ENCODE measurements at places on chromosomes 3 and 15.

DNA sequence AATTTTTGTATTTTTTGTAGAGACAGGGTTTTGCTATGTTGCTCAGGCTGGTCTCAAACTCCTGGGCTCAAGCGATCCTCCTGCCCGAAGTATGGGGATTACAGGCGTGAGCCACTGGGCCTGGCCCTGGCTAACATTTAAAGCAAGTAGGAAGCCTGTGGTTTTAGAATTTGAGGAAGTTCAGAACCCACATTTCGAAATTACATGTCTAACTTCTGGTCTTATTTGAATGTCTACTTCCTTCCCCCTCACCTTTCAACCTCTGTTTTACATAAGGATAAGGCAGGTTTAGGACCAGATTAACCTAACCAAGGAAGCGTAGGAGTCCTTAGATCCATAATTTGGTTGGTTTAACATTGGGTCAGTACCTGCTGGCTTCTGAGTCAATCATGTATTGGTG is 120.5 kb upstream of the PROK2 start:
- DNase-seq: no peak

DNA sequence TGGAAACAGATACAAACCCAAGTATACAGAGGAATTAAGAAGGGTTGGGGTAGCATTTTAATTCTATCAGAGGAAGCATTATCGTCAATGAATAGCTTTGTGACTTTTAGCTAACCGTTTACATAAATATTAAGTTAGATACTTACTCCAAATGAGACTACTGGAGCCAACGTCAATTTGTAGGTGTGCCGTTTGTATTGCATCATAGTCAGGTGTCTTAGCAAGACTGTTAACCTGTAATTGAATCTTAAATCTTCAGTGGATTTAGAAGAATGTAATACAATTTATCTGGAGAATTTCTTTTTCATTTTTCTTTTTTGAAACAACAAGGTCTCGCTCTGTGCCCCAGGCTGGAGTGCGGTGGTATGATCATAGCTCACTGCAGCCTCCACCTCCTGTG is 55.1 kb downstream of the CRTC3 start:
- DNase-seq: no peak

DNA sequence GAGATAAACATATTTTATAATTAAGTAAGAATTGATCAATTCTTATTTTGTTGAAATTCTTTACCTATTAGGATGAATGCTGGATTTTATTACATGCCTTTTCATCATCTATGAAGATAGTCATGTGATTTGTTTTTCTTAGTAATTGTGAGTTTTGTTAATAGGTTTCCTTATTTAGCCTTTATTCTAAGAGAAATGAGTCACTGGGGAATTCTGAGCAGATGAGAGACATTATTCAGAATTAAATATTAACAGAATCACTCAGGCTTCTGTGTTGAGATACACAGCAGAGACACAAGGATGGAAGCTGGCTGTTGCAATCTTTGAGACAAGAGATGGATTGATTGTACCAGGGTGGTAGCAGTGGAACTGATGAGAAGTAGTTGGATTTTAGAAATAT is 7.4 kb upstream of the ANO10 start:
- no peak for DNase-seq

DNA sequence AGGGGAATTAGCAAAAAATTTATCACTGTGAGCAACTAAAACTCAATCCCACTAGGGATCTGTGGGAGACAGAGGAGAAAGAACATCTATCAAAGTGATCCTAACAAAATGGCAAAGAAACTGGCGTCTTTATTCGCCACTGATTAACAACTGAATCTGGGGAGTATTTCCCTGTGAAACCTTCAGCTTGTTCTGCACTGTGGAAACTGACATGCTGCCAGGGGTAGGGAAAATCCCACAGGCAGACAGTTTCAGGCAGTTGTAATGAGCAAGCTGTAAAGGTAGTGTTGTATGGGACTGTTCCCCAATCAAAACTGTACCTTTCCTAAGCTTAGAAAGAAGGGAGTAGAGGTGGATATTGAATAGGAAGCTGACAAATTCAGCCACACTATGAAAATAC is 611.7 kb downstream of the VGLL3 start:
- no peak for DNase-seq

GRCh38 chr3:37941608-37942508 is 48.7 kb upstream of the VILL start:
- DNase-seq: no peak

- DNase-seq: no peak
Measured at GRCh38 chr3:139664958-139665357, 12.8 kb downstream of the NMNAT3 start.

DNA sequence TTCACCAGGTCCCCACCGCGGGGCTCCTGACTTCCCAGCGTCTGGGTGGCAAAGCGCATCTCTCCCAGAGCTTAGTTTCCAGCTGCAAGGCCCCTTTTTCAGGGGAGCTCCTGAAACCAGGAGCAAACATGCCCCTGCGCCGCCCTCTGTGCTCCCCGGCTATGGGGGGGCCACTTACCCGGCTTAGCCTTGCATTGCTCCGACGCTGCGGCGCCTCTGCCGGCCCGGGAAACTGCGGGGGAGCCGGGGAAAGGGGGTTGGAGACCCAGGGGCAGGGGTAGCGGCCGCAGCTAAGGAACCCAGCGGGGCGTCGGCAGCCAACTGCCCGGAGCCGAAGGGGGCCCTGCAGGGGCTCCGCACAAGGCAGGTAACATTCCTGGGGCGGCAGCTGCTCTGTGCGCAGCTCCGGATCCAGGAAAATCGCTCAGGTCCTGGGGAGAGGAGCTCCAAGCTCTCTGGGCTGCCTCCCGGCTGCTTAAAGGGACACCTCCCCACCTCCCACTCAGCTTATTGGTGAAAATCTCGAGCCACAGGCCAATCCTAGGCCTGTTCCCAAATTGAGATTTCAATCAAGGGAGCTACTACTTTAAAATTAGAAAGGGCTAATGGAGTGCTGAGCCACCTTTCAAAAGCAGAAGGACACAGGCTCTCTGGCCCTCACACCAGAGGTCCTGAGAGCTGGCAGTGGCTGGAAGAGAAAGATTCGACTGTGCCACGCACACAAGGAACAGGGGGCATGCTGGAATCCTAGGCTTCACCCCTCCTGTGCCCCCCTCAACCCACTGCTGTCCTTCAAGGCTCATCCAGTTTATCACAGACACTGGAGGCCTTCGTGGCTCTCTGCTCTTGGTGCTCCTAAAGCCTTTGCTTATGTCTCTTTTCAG is 42.7 kb upstream of the PRICKLE2 start:
- DNase-seq: no peak

DNA sequence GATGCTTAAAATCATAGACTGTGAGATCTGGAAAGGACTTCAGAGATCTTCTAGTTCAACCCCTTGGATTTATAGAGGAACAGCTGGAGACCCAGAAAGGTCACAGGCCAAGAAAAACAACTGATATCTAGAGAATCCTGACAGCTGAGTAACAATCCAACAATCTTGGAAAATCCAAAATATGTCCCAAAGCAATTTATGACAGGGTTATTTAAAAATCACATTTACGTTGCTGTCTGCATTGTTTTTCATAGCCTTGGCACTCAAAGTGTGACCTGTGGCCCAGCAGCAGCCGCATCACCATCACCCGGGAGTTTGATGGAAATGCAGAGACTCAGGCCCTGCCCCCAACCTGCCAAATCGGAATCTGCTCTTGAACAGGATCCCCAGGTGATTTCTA is 78.8 kb downstream of the FBN1 start:
- no peak for DNase-seq

DNA sequence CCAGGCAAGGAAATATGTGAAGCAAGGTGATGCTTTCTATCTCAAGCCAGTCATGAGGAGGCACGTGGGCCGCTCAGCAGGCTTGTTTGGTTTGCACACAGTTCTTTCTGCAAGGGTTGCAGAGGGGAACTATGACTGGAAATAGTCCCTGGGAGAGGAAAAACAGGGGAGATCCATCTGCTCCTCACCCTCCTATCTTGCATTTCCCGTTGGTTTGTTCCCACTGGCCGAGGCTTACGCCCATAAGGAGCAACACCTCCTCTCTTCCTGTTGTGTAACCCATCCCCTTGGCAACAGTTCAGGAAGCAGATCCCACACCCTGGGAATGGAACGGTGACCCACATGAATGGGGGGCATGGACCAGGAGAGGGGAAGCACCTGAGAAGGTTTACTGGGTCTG is 72.1 kb upstream of the MAGI1 start:
- no peak for DNase-seq

DNA sequence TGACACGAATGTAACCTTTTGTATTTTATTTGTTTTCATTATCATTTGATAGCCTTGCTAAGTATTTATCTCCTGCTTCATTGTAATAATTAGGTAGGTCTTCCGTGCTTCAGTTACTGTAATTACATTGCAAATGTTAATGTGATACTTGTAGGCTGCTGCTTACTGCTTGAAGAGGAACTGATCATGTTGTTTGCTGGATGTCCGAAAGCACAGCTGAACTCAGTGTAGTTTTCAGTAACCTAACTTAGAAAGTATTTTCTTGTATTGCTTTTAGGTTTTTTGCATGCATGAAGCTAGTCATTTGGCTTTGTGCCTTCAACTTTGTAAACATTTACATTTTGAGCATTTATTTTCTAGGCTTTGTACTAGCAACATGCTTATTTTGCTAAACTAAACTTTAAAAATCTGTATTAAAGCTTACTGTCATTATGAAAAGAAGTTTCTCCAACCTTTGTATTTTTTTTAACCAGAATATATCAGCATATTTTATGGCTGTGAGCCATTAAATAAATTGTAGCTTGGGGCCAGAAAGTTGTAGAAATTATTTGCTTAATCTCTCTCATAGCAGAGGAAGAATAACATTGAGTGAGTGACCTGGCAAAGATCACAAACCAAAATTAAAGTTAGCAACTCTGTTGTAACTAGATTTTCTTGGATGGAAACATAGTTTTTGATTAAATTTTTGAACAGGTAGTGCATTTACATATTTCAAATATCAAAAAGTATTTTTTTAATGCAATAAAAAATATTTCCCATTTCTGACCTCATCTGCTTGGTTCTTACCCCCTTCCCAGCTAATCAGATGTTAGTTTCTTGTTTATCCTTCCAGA is 30.7 kb downstream of the SACM1L start:
- DNase-seq: no peak

- DNase-seq: no peak
Measured at GRCh38 chr3:102353805-102354204, 81.0 kb upstream of the ZPLD1 start.

DNA sequence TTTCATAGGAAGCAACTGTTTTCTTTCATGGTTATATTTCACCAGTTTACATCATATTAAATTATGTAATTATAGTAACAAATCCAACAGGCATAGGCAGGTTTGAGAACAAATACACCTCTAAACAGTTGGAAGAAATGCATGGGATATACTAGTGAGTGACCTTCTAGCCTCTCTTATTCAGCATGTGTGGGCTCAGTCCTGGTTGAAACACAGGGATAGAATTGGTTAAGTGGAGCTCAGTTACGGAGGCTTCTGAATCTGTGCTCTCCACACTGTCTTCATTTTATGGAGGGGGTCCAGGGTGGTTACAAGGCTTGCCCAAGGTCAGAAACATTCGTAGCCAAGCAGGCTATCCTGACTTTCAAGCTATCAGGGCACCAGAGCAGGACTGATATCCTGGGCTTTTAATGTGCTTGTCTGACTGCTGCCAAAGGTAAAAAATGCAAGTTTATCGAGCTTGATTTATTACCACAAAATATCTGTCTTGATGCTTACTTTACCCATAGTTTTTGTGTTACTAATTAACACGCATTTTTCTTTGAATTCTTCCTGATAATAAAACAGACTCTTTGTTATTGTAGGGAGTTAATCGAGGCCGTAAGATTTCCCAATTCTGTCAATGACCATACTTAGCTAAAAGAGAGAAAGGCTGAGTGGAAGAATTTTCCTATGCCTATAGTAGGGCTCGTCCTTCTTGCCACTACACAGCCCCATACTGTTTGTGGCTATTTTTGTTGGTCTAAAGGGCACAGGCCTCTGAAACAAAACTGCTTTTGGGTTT is 89.6 kb downstream of the FILIP1L start:
- DNase-seq: no peak

- DNase-seq: peak; percentile 80
Measured at GRCh38 chr15:89874926-89875564, 18.7 kb downstream of the AP3S2 start.

GRCh38 chr3:42115946-42116345 is 24.8 kb downstream of the TRAK1 start:
- DNase-seq: no peak

- no peak for DNase-seq
Measured at GRCh38 chr3:81485444-81485865, 276.0 kb downstream of the GBE1 start.

DNA sequence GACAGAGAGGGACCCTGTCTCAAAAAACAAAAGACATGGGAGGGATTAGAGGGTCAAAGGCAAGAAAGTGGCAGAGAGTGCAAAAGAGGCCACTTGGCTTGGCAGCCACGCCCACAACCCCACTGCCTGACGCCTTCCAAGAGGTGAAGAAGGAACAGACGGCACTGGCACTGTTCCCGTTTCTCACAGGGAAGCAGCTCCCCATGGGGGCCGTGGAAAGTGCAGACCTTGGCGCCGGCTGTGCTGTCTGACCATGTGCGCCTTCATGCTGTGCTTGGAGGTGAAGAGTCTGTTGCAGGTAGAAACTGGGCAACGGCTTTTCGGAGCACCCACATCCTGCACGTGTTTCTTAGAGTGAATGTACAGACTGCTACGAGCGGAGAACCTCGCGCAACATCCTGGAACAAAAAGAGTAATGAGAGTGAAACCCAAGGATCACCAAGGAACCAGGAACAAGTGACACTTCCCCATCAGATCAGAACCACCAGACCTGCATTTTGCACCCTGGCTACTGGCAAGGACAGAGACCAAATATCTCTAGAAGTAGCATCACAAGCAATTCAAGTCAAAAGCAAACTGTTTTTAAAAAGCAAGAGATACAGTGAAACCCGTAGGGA is 9.7 kb downstream of the ZXDC start:
- peak; percentile 14 for DNase-seq

GRCh38 chr3:13852638-13853009 is 27.2 kb downstream of the WNT7A start:
- no peak for DNase-seq

GRCh38 chr3:177473903-177474302 is 276.6 kb upstream of the TBL1XR1 start:
- no peak for DNase-seq

GRCh38 chr3:59392116-59392515 is 342.3 kb upstream of the CFAP20DC start:
- no peak for DNase-seq

GRCh38 chr3:46947546-46947901 is 29.0 kb downstream of the CCDC12 start:
- DNase-seq: no peak

DNA sequence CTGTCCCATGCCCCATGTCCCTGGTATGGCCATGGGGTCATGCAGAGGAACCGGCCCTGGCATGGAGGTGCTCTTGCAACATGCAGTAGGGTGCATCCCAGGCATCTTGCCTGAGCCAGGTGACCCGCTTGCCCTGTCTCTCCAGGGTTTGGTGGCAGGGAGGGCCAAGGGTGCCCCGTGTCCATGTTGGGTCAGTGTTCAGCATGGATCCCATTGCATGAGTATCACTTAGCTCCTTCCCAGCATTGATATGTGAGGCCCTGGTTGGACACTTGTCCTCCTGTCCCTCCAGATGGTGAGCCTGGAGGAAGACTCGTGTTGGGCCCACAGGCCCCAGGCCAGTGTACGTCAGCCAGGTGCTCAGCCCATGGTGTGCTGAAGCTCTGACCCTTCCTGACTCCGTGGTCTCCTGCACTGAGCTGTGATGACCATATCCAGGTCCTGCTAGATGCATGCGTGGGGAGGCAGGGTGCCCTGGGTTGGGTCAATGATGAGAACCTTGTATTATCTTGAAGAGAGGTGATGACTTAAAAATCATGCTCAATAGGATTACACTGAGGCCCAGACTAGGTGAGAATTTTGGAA is 205.0 kb downstream of the UBE3A start:
- no peak for DNase-seq

Measured in activated T-cell treated with anti-CD3 and anti-CD28 coated beads, Interleukin-2, amount 50 U/mL, for 1 hour (primary cell).